ENCODE measurements at places on chromosomes 2 and 18.
A peak's percentile ranks its signal among the peaks of the same experiment; 100 is the strongest.

GRCh38 chr2:78132391-78133370 lies 610.5 kb upstream of the LRRTM4 start:
- no peak for DNase-seq

DNA sequence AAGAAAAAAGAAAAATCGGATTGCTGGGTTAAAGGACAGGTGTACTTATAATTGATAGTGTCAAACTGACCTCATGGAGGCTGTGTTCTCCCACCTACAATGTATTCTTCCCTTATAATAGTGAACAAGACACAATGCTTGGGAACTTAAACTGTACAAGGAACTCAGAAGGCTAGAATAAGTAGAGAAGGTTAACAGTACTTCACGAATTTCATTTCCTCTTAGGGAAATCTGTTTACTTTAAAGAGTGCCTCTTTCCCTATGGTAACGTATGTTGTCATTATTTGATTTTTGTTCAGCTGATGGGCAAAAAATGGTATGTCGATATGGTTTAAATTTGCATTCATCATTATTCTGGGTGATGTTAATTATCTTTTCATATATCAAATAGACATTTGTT lies 9.2 kb upstream of the HK2 start:
- DNase-seq: no peak

DNA sequence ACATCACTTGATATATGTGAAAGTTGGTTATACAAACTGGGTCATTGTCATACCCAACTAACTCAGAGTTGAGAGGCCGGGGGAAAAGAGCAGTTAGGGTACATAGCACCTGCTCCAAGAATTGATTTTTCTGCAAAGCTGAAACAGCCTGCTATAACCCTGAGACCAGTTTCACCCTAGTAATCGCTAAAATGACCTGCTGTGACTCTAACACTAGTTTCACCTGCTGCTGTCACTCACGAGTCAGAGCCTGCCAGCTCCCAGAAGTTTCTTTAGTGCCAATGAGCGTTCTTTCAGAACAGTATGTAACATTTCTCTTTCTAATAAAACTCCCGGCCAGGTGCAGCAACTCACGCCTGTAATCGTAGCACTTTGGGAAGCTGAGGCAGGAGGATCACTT lies 28.0 kb downstream of the SRSF7 start:
- peak; percentile 61 for DNase-seq

GRCh38 chr2:16622399-16622968 lies 43.1 kb downstream of the CYRIA start:
- no peak for DNase-seq

DNA sequence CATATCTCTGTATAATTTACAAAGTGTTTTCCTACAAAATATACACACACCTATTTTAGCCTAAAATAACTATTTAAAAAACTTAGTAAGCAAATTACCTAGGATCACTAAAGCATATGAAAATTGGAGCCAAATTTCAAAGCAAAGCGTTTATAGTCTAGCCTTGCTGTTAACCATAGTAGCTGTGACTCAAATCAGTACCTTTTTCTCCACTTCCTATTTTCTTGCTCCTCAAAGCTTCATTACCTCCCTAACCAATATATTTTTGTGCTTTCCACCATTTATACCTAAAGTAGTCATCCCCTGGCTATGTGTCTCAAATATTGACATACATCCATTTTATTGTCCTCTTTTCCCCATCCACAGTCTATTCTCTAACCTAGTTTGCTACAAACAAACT lies 73.1 kb downstream of the ERBB4 start:
- no peak for DNase-seq

DNA sequence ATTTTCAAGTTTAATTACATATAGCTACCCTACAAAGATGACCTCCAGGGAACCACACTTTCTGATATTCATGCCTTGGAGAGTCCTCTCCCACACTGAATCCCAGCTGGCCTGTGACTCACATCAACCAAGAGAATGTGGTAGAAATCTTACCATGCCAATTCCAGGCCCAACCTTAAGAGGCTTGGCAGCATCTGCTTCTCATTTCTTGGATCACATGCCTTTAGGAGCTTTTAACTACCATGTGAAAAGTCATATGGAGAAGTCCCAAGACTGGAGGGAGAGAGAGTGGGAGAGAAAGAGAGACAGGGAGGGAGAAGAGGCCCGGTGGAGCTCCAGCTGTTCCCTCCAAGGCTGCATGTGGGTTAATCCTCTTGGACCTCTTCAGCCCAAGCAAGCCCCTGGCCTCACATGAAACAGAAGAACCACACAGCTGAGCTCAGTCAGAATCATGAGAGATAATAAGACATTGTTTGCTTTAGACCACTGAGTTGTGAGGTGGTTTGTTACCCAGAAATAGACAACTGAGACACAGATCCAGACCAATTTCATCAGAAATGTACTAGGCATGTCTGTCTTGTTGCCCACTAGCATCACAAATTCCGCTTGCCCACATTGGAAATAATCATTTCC lies 190.7 kb downstream of the MTCL1 start:
- no peak for DNase-seq

- no peak for DNase-seq
Observed at GRCh38 chr18:78965917-78966792, 13.5 kb upstream of the SALL3 start.

DNA sequence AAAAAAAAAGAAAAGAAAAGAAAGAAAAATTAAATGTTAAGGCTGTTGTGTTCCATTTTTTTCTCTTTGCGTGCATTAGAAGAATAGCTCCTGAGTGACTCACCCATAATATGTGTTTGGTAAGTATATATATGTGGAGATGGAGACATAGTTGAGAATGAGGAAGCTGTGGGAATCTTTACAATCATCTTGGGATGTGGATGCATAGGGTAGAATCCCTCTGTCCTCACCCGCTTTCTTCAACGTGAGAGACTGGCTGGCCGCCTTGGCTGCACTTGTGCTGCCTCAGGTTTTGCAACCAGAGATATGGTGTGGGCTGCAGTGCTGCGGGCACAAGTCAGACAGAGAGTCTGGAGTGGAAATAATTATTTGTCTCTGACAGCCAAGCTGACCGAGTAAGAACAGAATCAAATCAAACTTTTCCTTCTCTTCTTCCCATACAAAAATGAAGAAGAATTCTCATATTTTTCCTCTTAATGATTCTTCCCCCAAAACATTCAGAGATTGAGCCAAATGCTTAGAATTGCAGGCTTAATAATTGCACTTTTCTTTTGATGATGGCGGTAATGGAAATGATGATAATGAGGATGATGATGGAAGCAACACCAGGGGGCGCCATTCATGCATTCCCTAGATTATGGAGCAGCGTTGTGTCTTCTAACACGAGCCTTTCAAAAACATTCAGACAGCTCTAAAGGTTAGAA lies 48.5 kb downstream of the SERPINB7 start:
- DNase-seq: no peak

GRCh38 chr2:65566617-65567016 lies 134.2 kb upstream of the SPRED2 start:
- no peak for DNase-seq

DNA sequence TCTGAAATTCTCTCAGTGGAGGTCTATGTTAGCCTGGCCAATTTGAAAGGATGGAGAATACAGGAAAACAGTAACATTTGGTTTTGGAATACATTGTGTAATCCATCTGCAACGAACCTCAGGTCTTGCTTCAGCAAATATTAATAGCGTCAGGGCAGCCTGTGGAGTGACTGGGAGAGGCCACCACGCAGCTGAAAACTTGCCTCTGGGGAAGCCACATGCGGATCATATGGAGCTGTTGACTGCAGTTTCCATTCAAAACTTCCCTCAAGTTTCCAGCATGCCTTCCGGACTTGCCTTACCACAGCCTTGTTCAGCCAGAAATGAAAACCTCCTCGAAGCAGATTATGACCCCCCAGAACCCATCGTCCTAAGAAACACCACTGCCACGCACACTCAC lies 25.7 kb downstream of the BCL11A start:
- DNase-seq: no peak

All from right lobe of liver (tissue), 6 donors.